Activated naive CD4-positive, alpha-beta T cell treated with anti-CD3 and anti-CD28 coated beads, Interleukin-2, amount 10 ng/mL, durations not matched to agents 7 days and 5 days (primary cell): ENCODE measurements at places on chromosomes 1 and 21.

DNA sequence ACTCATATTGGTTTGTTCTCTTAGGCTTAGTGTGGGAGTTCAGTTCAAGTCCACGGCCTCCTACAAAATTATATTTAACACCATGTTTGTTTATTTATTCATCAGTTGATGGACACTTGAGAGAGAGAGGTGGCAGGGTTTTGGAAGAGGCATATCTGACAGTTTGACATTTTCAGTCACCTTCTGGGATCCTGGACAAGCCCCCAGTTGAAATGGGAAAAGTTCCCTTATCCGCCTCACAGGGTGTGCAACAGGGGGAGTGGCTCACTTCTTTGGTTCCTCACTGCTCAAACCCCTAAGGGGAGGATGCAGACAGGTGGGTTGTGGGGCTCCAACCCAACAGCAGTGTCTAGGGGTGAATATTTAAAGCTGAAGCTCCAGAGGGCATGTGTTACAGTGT, 52.3 kb upstream of the TNFSF18 start:
- DNase-seq, result no peak

GRCh38 chr1:47637111-47637685, 199.4 kb downstream of the FOXD2 start:
- DNase-seq, result no peak

DNA sequence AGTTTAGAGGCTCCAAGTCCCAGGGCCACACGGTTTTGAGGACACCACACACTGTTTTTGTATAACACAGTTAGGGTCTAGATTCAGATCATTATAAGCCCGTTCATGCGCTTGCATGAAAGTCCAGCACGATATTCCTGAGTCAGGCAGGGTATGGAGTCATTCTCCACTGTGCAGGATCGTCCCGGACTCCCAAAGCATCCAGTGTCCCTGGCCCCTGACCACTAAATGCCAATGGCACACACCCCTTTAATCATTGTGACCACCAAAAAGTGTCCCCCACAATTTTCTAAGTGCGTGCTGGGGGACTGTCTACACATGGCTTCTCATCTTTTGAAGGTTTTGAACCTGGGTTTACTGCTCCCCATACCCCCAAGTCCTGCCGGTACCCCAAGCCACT, 27.1 kb upstream of the PTPRF start:
- no peak for DNase-seq

DNA sequence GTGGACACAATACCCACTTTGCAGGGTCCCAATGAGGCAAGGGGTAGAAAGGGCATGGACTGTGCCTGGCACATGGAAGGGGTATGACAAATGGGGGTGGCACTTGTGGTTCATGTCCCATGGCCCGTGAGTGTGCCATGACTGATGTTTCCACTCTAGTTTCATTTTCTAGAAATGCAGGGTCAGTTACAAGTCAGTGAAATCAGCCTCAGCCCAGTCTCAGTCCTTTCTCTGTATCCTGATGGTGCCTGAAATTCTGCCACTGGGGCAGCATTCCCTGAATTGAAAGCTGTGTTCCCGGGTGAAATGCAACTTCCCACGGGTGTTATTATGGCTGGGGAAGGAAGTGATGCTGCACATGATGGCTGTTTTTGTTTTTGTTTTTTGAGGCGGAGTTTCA, 110.8 kb upstream of the ZBTB40 start:
- no peak for DNase-seq

- DNase-seq, result no peak
Observed at GRCh38 chr1:31082385-31082784, 16.9 kb upstream of the PUM1 start.

DNA sequence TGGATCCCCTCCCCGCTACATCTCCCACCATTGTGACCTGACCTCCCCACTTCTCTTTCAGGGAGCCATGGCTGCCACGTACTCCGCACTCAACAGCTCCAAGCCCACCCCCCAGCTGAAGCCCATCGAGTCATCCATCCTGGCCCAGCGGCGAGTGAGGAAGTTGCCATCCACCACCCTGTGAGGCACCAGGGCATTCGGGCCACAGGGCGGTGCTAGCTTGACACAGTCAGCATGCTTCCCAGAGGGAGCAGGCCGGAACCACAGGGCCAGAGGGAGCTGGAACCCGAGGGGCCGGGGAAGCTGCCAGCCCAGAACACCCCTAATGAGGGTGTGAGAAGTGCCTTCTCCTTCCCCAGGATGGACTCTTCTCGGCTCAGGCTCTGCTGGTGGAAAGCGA, 44.5 kb downstream of the RPS6KA1 start:
- no peak for DNase-seq

GRCh38 chr1:30314591-30314990, 408.8 kb downstream of the MATN1 start:
- no peak for DNase-seq

- no peak for DNase-seq
Observed at GRCh38 chr1:36133484-36133883, 8.5 kb upstream of the COL8A2 start.

- DNase-seq, result no peak
Observed at GRCh38 chr1:197312163-197312562, 44.1 kb downstream of the CRB1 start.

- DNase-seq, result no peak
Observed at GRCh38 chr1:2194319-2194897, at the start of gene FAAP20. FAAP20 (minus strand) TSS chr1:2194772; CDS start chr1:2194749, 23 bp downstream.

DNA sequence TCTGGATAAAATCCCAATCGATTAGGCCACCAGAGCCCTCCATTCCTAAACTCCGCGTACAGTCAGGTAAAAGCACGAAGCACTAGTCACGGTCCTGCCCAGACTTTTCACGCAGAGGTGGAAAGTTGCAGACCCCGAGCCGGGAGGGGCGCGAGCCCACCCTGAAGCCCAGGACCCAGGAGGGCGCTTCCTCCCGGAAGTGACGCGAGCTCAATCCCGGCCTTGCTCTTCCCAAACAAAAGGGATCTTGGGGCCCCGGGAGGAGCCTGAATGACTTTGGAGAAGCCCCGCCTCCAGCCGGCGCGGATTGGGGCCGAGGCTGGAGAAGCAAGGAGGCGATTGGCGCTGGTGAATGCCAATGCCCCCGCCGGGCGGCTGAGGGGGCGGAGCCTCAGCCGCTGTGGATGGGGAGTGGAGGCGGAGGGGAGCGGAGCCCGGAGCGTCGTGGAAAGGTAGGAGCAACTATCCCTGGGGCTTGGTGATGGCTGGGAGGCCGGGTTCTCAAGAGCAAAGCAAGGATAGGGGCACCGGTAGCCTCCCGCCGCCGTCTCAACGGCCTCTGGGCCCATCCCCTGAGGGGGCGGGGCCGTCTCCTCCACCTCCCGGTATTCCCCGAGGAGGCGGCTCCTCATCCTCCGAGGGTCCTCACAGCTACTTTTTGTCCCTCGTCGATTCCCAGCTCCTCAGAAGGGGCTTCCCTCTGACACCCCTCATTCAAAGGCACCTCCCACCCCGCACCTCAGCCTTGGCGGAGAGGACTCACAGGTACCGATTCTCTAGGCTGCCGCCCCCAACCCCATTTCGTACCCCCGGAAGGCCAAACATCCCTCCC, at the start of gene CTTNBP2NL:
CTTNBP2NL (plus strand) TSS at position 394 of the 832 bp plus-strand sequence. CDS start 19,952 bp downstream, outside the sequence.
- DNase-seq, result peak; percentile 88
